ENCODE measurements at places on chromosomes 4 and X. TPM values are rescaled to one million over a fixed set of nuclear protein-coding genes. Genes with fewer than 3 reads are reported as not detected.

The DCHS2 gene
- not detected for total RNA-seq

The LDB2 gene
- not detected for total RNA-seq

The ANOS1 gene
- not detected for total RNA-seq

GRCh38 chrX:8042304-8042703 lies 115.1 kb upstream of the PNPLA4 start:
- DNase-seq: no peak

DNA sequence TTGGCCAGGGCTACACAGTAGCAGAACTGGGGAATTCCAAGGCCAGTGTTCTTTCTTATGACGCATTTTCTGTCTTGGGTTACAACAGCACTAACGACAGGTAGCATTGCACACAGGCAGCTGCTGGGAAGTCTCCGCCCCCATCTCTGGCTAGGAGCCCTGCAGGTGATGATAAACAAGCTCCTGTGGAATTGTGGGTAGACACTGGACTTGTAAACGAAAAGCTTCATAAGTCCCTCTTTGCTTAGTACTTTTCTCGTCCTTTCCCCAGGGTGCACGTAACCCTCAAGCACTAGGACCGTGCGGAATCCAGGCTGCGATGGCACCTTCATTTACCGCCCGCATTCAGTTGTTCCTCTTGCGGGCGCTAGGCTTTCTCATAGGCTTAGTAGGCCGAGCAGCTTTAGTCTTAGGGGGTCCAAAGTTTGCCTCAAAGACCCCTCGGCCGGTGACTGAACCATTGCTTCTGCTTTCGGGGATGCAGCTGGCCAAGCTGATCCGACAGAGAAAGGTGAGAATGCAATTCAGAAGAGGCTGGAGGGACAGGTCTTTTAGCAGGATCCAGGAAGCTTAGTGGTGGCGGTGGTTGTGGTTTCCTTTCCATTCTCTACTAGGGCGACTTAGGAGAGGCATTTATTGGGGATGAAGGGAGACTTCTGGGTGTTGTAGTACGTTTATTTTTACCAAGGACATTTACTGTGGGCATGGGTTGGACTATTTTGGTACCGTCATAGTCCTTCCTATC lies at the start of gene FAAH2:
Gene FAAH2 (plus strand): TSS at position 200 of the 745 bp plus-strand sequence. CDS start 120 bp downstream, at position 320.
- DNase-seq: peak; percentile 80

DNA sequence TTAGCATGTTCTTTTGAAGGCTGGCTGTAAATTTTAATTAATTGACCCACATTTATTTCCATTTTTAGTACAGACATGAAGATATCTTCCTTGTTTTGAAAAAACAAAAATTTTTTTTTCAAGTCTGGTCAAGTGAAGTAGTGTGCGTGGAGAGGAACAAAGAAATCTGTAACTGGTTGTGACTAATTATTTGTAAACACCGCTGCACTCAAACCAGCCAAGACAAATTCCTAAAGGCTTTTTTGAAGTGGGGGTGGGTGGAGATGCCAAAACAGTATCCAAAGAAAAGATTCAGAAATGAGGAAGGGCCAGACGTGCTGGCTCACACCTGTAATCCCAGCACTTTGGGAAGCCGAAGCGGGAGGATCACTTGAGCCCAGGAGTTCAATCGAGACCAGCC lies 88.3 kb downstream of the SHROOM2 start:
- no peak for DNase-seq

GRCh38 chr4:151471728-151472127 lies 62.8 kb downstream of the FHIP1A start:
- DNase-seq: no peak

DNA sequence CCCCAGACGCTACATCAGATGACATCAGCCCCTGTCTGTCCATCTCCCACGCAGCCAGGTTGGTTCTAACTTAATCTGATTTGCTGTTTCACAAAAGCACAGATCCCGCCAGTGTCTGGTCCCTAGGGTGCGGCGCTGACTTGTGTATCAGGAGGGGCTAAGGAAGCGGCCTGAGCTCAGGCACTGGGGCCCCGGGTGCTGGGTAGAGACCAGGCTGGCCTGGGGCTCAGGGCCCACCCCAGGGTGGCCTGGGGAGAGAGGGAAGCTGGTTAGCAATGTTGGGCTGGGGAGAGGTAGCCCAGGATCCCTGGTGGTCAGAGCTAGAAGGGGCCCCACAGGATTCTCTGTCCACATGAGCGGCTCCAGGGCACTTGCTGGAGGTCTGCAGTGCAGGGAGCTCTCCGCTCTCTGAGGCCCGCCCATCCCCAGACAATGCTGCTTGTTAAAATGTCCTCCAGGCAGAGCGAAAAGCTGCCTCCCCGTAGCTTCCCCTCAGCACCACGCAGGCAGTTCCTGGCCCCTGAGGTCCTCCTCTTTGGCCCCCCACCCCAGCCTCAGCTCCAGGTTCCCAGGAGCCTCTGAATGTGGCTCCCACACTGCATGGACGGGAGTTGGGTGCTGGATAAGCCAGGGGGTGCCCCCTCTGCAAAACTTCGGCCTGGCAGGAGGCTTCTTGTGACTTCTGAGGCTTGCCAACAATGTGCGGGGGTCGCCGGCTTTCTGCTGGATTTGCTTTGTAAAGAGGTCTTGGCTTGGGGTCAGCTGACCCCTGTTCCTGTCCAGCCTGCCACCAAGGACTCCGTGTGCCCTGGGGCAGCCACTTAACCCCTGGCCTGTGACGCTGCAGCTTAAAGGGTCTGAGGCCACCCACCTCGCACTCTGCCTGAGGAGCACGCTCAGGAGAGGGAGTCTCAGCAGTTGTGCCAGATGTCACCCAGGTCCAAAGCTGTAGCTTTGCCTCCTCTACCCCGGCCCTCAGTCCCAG lies 112.9 kb downstream of the CPZ start:
- DNase-seq: no peak

DNA sequence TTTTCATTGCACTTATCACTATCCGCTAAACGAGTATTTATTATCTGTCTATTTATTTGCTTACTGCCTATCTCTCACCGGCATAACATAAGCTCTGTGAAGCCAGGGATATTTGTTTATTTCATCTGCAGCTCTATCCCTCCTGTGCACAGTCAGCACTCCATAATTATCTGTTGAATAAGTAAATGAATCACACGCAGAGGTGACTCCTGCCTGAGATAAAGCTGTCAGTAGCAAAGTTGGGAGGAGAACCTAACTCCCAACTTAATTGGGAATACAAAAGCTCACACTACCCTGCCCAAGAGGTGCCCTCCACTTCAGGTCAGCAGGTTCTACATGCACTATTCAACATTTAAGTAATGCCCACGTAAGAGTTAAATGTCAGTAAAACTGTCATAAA lies 85.7 kb downstream of the CORIN start:
- DNase-seq: no peak

DNA sequence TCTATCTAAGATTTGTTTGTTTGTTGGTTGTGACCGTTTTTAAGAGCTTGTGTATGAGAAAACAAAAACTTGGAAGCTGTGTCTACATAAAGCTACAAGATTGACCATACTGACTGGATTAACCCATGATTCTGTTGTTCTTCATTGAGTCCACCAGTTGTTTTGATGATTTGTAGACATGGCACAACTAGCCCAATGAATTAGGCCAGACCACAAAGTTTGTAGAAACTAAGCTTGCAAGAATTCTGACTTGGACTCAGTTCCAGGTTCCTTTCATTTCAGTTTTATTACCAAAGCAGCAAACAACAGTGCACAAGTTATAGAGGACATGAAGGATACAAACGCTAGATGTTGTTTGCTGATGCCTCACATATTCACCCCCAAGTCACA lies 119.3 kb downstream of the RASGEF1B start:
- no peak for DNase-seq
